ENCODE measurements at places on chromosomes 16 and 17.

GRCh38 chr17:56978441-56979090 is 635 bp downstream of the SCPEP1 start:
- DNase-seq, result no peak

GRCh38 chr17:16449121-16449570 is 33.8 kb downstream of the TRPV2 start:
- DNase-seq, result no peak

GRCh38 chr16:62755938-62756337 is 719.7 kb upstream of the CDH8 start:
- no peak for DNase-seq

DNA sequence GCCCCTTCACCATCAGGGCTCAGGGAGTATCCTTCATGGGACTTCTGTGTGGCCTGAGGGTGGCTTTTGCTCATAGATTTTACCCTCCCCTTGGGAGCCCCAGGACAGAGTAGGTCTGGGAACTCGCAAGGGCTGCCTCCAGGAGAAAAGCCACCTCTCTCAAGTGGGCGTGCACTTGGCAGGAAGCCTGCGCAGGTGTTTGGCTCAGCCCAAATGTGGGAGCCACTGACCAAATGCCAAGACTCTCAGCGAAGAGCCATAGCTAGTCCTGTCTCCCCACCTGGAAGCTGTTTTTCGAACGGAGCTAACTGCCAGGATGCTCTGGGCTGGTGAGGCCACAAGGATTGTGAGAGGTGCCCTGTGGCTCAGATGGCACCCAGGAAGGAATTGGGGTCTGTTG is 2.0 kb upstream of the HSD17B2 start:
- DNase-seq, result no peak

DNA sequence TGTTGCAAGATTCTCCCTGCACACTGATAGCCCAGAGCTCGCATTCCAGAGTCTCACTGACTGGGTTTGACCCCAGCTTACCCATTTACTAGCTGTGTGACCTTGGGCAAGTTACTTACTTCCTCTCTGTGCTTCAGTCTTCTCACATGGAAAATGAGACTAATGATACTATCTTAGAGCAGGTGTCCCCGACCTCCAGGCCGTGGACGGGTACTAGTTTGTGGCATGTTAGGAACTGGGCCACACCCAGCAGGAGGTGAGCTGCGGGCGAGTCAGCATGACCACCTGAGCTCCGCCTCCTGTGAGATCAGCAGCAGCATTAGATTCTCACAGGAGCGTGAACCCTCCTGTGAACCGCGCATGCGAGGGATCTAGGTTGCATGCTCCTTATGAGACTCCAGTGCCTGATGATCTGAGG is 15.8 kb downstream of the ANKFY1 start:
- DNase-seq, result no peak

Measured in tibial nerve (tissue), 4 donors.